ENCODE measurements at places on chromosomes 5 and 9.

GRCh38 chr9:111752455-111752854 is 42.3 kb downstream of the SHOC1 start:
- no peaks in the 10 kb centered on the region for H3K4me1 ChIP-seq
- H3K36me3 ChIP-seq: peaks cover 22% of the 10 kb centered on the region
- no peaks in the 10 kb centered on the region for H3K27me3 ChIP-seq
- no peak overlapping the region for H3K27ac ChIP-seq

DNA sequence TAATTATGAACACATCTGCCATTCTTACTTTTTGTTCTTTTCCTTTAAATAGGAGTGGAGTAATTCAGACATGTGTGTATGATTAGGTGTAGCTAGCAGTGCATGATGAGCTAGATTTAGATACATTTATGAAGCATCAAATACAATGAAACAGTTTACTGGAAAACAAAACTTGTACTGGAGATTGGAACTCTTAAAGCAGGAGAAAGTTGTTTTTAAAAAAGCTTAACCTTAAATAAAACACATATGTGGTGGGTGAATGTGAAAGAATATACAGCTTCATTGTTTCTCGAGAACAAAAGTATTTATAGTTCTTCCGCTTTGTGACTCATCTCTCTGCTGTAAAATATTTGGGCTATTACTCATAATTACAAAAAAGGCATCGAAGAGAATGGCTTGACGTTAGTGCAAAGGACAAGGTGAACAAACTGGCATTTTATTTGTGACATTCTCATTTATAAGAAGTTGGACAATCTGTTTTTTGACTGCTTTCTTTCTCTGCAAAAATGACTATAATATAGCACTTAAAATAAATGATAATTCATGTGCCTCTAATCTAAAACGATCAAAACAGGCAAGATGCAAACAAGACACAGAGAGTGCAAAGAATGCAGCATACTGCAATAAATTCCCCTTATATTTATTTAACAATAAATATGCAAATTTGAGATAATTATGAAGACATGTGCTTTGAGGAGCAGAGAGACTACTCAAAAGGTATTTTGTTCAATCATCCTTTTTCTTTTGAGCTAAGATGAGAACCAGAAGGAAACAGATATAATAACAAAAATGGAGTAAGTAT is 478.8 kb downstream of the CETN3 start:
- no peak for DNase-seq
- peaks cover 6% of the 10 kb centered on the region for H3K4me1 ChIP-seq
- no peak overlapping the region for H3K27ac ChIP-seq
- no peaks in the 10 kb centered on the region for H3K27me3 ChIP-seq
- H3K36me3 ChIP-seq: no peaks in the 10 kb centered on the region
- no peak overlapping the region for H3K4me3 ChIP-seq

- H3K27me3 ChIP-seq: no peaks in the 10 kb centered on the region
- peaks cover 9% of the 10 kb centered on the region for H3K4me1 ChIP-seq
- H3K4me3 ChIP-seq: no peak overlapping the region
- no peak overlapping the region for H3K27ac ChIP-seq
Observed at GRCh38 chr9:105154723-105155191, 89.7 kb upstream of the SLC44A1 start.

DNA sequence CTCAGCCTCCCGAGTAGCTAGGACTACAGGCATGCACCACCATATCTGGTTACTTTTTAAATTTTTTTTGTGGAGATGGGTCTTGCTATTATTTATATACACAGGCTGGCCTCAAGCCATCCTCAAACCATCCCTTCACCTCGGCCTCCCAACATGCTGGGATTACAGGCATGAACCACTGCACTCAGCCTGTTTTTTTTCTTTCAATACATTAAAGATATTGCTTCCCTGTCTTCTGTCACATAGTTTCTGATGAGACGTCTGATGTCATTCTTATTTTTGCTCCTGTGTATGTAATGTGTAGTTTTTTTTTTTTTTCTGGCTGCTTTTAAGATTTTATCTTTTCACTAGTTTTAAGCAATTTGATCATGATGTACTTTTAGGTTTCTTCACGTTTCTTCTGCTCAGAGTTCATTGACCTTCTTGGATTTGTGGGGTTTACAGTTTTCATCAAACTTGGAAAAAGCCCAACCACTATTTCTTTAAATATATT is 11.4 kb upstream of the RGS3 start:
- H3K36me3 ChIP-seq: no peaks in the 10 kb centered on the region
- H3K4me3 ChIP-seq: no peak overlapping the region
- no peak for DNase-seq
- H3K27me3 ChIP-seq: no peaks in the 10 kb centered on the region

GRCh38 chr9:74083681-74084433 is 413.3 kb upstream of the RORB start:
- peaks cover 52% of the 10 kb centered on the region for H3K27me3 ChIP-seq
- no peak overlapping the region for H3K27ac ChIP-seq
- DNase-seq: no peak
- no peaks in the 10 kb centered on the region for H3K36me3 ChIP-seq
- no peaks in the 10 kb centered on the region for H3K4me1 ChIP-seq

Measured in mesothelial cell of epicardium (in vitro differentiated cells).